ENCODE measurements at places on chromosomes 4 and X.

GRCh38 chr4:144499777-144500176, 146.2 kb upstream of the HHIP start:
- DNase-seq = no peak

DNA sequence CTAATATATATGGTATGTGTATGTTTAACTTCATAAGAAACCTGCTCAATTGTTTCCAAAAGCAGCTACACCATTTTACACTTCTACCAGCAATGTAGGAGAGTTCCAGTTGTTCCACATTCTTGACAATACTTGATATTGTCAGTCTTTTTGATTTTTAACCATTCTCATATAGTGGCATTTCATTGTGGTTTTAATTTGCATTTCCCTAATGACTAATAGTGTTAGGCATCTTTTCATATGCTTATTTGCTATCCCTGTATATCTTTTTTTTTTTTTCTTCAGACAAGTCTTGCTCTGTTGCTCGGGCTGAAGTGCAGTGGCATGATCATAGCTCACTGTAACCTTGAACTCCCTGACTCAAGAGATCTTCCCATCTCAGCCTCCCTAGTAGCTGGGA, 58.2 kb upstream of the TRIM2 start:
- no peak for DNase-seq

DNA sequence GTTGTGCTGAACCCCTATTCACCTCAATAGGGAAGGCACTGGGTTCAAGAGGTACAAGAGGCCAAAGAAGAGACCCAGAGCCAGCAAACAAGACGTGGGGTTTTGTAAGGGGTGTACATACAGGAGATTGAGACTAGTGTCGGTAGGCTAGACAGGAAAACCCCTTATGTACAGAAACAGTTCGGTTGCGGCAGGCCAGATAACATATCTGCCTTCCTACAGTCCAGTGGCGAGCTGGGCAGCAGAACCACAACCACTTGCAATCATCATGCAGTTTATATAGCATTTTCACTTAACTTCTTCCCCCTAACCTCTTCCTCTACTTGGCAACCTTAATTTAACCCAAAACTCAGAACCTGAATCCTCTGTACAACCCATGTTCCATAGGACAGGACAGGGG, 422.2 kb downstream of the PDHA2 start:
- DNase-seq = no peak

DNA sequence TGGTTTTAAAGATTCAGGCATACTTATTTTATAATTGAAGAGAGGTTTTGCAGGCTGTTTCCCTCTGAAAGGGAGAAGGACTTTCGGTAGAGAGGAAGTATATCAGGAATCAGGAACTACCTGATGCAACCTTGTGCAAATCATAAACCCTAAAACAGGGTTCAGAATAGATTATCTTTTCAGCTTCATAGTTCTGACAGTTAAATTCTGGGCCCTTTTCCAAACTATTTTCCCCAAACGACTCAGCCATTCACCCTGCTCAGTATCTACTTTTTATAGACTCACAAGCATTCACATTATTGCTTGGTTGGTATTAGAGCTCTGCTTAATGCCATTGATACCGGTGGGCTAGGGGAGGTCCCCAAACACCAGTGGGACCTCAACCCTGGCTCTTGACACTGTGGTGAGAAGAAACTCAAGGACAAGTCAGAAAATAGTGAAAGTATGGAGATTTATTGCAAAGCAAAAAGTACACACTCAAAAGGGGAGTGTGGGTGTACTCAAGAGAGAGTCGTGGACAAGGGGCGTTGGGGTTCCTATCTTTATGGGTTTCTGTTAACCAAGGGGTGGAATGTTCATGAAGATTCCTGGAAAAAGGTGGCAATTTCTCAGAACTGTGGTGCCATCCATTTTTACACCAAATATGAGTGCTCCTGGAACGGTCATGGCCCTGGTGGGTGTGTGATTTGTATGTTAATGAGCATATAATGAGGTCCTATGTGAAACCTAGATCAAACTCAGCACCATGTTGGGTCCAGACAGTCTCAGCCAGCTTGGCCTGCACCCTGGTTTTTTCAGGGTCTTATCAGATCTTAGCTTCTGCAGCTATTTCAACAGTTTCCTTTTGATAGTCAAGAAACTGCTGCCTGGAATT, 238.3 kb downstream of the DCLK2 start:
- DNase-seq = peak; percentile 66

GRCh38 chr4:98603683-98604521, 54.5 kb downstream of the TSPAN5 start:
- peak; percentile 30 for DNase-seq

DNA sequence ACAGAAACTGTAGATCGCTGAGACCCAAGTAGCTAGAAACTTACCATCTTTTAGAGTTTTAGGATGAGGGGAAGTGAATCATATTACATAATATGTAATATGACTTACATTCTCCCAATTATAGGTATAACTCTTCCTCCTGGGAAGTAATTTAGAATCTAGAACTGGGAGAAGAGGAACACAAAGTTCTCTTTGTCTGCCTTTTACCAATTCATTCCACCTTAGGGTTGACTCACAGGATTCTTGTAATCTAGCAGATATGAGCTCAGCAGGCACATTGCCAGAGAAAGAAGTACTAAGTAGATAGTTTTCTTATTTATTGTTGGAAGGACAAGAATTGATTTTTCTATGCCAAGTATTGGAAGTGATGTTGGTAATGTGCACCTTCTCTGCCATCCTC, 58.0 kb upstream of the CCSER1 start:
- DNase-seq = no peak

GRCh38 chrX:151750511-151750910, 16.0 kb downstream of the CNGA2 start:
- no peak for DNase-seq

- no peak for DNase-seq
Measured at GRCh38 chr4:14023896-14024295, 396.4 kb upstream of the BOD1L1 start.

DNA sequence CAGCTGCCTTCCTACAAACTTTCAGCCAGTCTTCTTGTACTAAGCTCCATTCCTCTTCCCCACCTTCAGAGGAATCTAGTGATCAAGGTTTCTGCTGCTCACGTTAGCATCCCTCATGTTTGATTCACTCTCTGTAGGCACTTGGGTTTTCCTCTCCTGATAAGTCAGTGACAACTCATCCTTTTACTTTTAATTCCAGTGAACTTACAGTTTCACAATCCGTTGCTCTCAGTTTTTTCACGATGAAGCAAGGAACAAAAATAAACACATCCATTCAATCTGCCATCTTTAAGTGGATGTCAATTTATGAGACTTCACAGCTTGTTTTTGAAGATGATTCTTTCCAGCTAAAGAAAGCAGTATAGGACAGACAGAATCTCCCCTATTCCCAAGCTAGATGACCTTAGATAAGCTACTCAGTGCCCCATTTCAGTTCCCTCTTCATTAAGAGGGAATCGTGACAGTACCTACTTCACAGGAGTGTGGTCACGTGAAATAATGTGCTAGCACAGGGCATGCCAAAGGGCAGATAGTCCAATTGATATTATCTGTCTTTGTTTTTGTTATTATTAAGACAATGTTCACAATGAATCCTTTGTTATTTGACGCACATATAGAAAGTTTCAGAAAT, 234.3 kb downstream of the PALLD start:
- no peak for DNase-seq

DNA sequence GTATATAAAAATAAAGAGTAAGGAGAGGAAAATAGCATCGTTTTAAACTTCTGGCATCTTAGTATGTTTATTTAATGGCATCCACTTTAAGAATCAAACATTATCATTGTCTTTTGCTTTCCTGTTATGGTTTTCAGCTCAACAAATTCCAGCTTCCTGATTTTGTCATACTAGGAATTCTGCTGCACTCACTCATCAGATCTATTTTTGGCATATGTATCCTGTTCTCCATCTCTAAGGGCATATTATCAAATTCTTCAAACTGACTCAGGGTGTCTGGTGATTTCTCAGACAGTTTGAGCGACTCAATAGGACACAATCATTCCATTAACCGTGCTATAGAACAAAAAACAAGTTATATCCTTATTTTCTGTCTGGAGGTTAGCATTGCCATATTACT, 248.5 kb upstream of the DIAPH2 start:
- peak; percentile 40 for DNase-seq

GRCh38 chr4:182426901-182427300, 183.7 kb downstream of the TENM3 start:
- no peak for DNase-seq

GRCh38 chr4:18042754-18043153, 21.2 kb upstream of the LCORL start:
- DNase-seq = no peak

GRCh38 chr4:168797738-168798375, 212.2 kb downstream of the CBR4 start:
- DNase-seq = no peak

DNA sequence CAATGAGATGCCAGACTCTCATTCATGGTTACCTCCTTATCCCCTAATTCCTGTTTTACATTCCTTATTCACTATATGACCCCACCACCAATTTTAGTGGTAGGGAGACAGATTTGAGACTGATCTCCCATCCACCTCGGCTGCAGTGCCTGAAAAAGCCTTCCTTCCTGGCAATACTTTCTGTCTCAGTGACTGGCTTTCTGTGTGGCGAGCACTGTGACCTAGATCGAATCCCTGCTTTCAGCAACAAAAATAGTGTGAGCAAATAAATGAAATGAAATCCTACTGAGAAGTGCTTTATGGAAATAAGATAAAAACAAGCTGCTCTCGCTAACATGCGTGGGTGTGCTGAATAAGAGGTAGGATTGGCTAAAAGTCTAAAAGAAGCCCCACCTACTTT, 165.3 kb downstream of the GPM6A start:
- no peak for DNase-seq

GRCh38 chr4:9866931-9867330, 85.5 kb downstream of the DRD5 start:
- DNase-seq = no peak

- DNase-seq = no peak
Measured at GRCh38 chr4:165716472-165716871, 156.6 kb upstream of the TLL1 start.

- no peak for DNase-seq
Measured at GRCh38 chr4:48642421-48643374, 137.4 kb downstream of the FRYL start.

Measured in fibroblast of skin of left quadriceps (primary cell).